ENCODE measurements at places on chromosomes 4 and X. TPM values are rescaled to one million over a fixed set of nuclear protein-coding genes. Genes with fewer than 3 reads are reported as not detected.

GRCh38 chr4:2042204-2042946, 16.8 kb upstream of the NAT8L start:
- DNase-seq: no peak

- peak; percentile 39 for DNase-seq
Measured at GRCh38 chr4:122341886-122342285, 36.9 kb upstream of the ADAD1 start.

DNA sequence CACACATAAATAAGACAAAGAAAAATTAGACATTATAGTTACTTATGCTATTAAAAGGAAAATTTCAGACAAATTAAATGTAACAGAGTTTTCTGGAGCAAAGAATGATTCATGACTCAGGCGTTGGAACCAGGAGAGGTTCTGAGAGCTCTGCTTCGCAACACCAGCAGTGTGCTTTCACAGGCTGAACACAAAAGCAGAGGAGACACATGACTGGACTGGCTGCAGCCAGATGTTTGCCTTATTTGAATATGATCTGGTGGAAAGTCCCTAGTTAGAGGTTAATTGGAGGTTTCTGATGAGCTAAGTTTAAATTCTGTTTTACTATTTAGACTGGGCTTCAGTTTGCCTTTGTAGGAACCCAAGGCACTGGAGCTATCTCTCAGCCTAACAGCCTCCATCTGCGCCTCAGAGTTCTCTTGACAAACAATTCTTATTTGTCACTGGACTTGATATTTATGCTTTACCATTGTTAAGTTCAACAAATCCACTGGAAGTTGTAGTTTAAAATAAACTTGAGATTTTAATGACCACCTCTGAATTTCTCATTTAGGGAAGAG, 16.2 kb downstream of the BOD1L1 start:
- DNase-seq: peak; percentile 45

- DNase-seq: no peak
Measured at GRCh38 chrX:107766470-107767150, 9.0 kb downstream of the TSC22D3 start.

- no peak for DNase-seq
Measured at GRCh38 chrX:123713841-123714240, 19.0 kb downstream of the THOC2 start.

- DNase-seq: no peak
Measured at GRCh38 chr4:177033135-177033534, 240.4 kb upstream of the VEGFC start.

GRCh38 chr4:26131711-26132110, 189.1 kb upstream of the RBPJ start:
- no peak for DNase-seq

DNA sequence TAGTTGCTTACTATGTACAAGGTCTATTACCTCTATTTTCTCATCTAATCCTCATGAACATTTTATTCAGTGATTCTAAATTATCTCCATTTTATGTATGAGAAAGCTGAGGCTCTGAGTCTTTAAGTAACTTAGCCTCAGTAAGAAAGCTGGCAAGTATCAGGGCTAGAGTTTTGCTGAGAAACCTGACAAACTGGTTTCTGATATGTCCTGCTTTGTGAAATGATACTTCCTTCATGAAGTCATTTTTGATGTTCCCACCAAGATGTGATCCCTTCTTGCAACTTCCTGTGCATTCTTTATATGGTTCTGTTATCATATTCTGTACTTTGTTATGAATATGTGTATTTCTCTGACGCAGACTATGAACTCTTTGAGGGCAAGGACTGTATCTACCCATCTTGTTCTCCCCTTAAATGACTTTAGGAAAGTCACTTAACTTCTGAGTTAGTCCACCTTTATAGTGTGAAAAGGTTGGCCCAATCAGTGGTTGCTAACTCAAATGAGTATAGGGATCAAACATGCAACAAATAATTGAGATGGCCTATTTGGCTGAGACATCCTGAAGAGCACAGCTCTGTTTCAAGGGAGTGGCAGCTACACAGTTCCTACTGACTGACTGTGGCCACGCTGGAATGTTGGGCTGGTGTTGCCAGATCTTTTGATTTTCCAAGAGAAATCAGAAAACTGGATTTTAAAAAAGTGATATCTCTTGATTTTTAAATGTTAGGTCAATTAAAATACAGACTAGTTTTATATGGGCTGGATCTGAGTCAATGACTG, 127.9 kb upstream of the AMOT start:
- no peak for DNase-seq

DNA sequence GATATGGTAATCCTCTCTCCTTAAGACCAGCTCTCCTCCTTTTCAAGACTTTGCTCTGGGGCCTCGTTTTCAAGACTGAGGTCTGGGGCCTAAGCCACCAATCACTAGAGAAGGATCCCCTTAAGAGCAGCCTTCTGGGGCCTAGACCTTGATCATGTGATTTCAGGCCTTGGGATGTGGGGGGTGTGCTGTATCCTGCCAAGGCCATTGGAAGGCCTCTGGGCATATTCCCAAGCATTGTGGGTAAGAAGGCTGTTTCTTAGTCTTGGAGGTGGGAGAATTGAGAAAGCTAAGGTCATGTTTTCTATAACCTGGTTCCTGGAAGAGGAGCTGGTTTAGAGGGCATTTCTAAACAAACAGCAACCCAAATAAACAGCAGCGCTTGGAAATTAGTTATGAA, 12.1 kb downstream of the TMEM164 start:
- no peak for DNase-seq

GRCh38 chr4:159229164-159229563, 126.3 kb downstream of the RAPGEF2 start:
- peak; percentile 87 for DNase-seq

- no peak for DNase-seq
Measured at GRCh38 chr4:154406018-154406795, 85.4 kb downstream of the DCHS2 start.

Gene REELD1
- polyA plus RNA-seq: not detected

Gene PRIMPOL
- polyA plus RNA-seq: 6.6 TPM

DNA sequence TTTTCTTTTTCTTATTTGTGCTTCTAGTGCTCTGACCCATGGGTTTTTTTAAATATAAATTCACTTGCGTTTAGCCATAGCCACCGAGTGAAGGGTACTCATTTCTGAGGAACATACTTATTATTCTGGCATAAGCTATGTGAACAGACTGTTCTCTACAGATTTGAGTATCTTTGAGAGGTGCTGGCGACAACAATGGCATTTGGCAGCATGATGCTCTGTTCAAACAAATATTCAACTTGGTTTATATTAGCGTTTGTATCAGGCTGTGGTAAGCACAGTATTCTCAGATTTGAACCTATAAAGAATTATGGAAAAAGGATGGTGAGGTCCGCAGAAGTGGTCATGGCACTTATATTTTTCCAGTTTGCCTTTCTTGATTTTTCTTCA, 108.7 kb upstream of the LIMCH1 start:
- DNase-seq: no peak

DNA sequence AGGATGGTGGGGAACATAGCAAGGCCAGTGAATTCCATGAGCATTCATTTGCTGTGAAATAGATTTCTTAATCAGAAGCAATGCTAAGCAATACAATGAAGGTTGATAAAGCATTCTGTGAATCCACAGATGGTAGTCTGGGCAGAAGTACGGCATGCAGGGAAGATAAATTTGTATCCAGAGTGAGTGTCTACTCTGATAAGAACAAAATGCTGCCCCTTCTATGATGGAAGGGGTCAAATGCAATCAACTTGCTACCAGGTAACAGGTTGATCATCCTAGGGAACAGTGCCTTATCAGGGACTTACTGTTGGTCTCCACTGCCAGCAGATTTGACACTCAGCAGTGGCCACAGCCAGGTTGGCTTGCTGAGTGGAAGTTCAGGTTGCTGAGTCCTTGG, 189.4 kb downstream of the MAB21L2 start:
- no peak for DNase-seq

GRCh38 chr4:121776610-121777401, 11.8 kb upstream of the SMIM43 start:
- DNase-seq: no peak

Gene PROM1
- polyA plus RNA-seq: not detected

Gene RPA4
- polyA plus RNA-seq: 0.12 TPM

Gene GNRHR
- polyA plus RNA-seq: not detected

DNA sequence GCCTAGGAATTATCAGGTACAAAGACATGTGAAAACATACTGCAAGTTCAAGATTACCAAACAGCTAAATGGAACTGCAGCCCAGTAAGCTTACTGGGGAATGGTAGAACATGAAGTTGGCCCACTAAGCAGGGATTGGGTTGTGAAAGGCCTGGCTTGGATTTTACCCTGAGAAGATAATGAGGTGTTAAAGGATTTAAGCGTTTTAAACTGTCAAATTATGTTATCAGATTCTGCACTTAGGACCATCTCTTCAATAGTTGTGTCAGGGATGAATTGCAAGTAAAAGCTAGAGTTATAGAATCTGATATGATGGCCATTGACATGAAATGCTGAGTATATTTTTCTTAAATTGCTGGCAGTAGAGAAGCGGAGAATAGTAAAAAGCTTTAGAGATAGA, 225.7 kb downstream of the GRID2 start:
- no peak for DNase-seq

DNA sequence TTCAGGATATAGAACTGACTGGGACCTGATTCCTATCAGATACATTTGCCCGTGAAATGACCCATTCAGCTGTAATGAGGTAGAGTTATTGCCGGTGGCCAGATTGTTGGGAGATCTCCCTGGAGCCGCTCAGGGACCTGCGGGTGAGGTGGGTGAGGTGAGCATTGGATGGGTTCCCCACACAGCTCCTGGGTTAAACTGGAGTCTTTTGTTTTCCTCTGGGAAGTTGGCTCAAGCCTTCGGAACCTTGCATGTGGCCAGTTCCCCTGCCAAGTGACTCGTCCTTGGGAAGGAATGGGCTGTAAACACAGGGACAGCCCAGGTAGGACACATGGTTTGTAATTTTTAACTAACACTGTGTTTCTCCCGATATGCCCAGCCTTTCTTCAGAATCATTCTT, 31.6 kb upstream of the KIT start:
- no peak for DNase-seq

Gene VEGFD
- 0.43 TPM for polyA plus RNA-seq

- DNase-seq: no peak
Measured at GRCh38 chr4:80913381-80913780, 117.1 kb upstream of the BMP3 start.

Gene NAP1L3
- polyA plus RNA-seq: 0.84 TPM

DNA sequence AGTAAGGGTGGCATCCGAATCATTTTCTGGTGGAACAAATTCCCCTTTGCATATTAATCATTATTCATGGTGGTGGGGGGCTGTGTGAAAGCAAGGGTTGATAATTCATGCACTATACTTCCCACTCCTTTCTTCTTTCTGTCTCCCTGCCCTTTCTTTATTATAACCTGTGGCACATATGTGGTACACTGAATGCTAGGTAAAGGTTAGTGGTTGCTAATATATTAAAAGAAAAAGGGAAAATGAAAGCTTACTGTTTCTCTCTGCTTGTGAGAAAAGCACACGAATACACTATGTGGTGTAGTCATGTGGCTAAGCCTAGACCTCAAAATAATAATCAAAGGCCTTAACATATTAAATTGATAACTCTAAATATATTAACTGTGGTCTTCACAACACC, 178.4 kb upstream of the RPS6KA3 start:
- DNase-seq: no peak

Gene PABPC1L2B
- not detected for polyA plus RNA-seq

Gene HSFX4
- polyA plus RNA-seq: not detected

GRCh38 chr4:7658341-7659204, 223.8 kb upstream of the PSAPL1 start:
- peak; percentile 20 for DNase-seq

DNA sequence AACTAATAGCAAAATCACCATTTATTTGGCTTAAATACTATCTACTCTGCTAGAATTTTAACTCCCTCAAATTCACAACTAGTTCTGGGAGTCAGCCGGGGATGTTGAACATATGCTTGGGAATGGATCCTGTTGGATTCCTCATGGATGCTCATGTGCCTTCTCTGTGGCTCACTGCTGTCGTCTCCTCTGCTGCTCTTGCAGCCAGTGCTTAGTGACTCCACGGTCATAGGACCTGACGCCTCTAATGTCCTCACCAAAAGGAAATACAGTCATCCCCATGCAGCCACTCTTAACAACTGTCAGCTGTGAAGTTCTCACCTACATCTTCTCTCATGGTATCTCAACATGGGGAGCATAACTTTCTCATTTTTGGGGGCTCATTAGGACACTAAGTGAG, 59.4 kb downstream of the HMGB2 start:
- no peak for DNase-seq

Gene FRMPD4
- polyA plus RNA-seq: 2.7 TPM

DNA sequence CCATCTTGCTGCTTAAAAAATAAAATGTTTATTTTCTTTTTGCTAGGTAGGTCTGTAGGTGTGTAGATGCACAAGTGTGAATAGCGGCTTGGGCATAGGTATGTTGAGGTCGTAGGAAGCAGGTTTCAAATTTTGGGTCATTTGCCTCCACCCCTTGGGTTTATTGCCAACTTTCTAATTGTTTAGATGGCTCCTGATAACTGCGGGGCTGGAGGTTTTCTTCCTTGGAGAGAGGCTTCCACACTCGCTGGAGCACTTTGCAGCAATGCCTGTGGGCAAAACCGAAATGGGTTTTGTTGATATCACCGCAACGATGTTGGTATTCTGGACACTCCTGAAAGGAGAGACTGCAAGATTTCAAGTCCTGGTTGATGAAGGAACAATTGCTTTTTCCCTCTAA, 3.9 kb upstream of the POU4F2 start:
- no peak for DNase-seq

GRCh38 chr4:42656679-42656943, 294 bp downstream of the ATP8A1 start:
- DNase-seq: no peak

GRCh38 chrX:41116948-41117347, 31.7 kb downstream of the USP9X start:
- no peak for DNase-seq

Gene CFAP99
- polyA plus RNA-seq: not detected

DNA sequence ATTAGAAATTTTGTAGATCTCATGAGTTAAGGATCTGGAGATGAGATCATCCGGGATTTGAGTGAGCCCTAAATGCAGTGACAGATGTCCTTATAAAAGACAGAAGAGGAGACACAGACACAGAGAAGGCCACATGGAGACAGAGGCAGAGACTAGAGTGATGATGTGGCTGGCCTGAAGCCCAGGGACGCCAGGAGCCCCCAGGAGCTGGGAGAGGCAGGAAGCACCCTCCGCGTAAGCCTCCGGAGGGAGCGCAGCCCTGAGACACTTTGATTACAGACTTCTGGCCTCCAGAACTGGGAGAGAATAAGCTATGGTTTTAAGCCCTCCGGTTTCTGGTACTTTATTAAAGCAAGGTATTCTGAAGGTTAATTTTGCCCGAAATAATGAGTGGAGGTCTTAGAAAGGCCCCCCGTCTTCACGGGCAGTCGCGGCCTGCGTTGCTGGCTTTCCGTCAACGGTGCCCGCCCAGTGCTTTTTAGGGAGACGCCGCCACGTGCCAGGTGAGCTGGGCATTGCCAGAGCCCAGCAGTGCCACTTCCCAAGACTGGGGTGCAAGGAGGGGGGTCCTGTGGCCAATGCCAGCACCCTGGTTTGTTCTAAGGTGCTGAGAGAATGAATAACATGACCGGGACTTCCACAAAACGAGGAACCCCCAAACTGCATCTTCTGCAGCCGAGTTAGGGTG, 8.1 kb downstream of the DHRSX start:
- no peak for DNase-seq
